ENCODE measurements at places on chromosomes 2 and 18.

DNA sequence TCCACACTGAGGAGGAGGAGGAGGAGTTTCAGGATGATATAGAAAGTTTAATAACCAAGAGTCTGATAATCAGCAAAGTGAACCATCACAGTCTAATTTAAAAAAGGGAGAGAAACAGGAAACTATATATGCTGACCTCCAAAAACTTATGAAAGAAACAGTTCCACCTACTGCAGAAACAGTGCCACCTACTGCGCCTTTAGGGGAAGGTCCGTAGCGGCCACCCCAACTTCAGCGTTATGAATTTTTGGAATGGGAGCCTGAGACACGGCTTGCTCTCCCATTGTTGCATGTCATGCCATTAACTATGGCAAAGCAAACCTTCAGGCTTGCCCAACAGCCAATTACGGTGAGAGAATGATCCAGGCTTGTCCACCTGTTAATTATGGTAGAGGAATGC, 1719.2 kb upstream of the LRRTM1 start:
- no peak overlapping the region for H3K27ac ChIP-seq
- H3K27me3 ChIP-seq, result no peaks in the 10 kb centered on the region
- no peak for DNase-seq
- H3K4me3 ChIP-seq, result no peak overlapping the region
- H3K4me1 ChIP-seq, result no peaks in the 10 kb centered on the region
- H3K36me3 ChIP-seq, result no peaks in the 10 kb centered on the region

DNA sequence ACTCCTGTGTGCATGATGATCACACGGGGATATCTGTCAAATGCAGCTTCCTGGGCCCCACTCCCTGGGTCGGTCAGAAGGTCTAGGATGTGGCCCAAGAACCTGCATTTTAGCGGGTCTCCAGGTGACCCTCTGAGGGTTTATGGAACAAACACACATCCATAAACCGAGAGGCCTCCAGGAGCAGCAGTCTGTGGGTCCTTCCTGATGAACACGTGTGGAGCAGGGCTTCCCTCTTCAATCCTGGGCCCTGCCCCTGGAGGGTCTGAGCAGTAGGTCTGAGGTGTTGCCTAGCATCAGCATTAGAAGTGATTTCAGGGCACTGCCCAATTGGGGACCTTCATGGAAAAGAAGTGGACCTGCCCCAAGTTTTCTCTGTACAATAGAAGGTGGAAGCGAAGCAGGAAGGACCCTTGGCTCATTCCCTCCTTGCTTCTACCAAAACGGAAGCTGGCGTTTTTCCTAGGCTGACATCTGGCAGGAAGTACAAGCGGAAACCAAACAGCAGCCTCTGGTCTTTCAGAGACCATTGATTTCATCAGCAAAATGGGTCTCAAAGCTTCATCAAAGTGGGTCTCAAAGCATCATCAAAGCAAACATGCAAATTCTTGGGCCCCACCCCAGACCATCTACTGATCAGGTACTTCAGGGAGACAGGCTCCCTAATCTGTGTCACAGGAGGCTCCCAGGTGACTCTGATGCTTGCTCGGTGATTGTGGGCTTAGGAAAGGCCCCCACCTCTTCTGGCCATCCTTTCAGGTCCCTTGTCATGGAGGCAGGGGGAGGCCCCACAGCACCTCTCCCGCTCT, 30.7 kb downstream of the INO80C start:
- H3K27me3 ChIP-seq, result no peaks in the 10 kb centered on the region
- no peak overlapping the region for H3K27ac ChIP-seq

DNA sequence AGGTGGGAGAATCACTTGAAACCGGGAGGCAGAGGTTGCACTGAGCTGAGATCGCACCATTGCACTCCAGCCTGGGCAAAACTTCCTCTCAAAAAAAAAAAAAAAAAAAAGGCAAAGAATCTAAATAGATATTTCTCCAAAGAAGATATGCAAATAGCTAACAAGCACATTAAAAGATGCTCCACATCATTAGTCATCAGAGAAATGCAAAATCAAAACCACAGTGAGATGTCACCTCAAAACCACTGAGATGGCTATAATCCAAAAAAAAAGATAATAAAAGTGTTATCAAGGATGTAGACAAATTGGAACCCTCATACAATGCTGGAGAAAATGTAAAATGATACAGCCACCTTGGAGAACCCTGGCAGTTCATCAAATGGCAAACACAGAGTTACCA, 8.4 kb downstream of the ST8SIA5 start:
- H3K27me3 ChIP-seq, result peaks cover 46% of the 10 kb centered on the region
- no peaks in the 10 kb centered on the region for H3K4me1 ChIP-seq
- no peak for DNase-seq
- H3K4me3 ChIP-seq, result no peak overlapping the region
- no peaks in the 10 kb centered on the region for H3K36me3 ChIP-seq

DNA sequence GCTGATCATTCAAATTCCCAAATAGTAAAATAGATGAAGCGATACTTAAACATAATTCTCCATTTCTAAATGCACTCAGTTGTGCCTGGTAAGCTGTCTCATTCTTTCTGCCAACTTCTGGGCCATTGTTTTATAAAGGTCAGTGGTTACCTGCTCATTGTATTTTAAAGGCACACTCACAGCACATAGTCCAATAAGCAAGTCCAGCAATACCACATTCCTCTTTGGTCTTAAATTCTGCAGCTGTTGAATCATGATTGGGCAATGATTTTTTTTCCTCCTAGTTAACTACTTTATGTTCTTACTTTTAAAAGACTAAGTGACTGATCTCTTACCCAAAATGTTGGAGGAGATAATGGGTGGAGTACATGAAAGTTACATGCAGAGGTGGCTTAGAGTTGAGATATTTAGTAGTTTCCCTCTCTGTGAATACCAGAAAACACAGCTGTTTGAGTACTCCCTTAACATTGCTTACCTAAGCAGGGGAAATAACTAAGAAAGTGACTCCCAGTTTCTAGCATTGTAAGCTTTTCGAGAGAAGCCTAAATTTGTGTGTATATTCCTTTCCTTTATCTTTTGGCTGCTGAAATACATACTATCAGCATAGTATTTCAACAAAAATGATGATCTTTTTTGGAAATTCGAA, 220.7 kb downstream of the CAMKMT start:
- no peaks in the 10 kb centered on the region for H3K27me3 ChIP-seq
- no peak overlapping the region for H3K27ac ChIP-seq
- H3K4me1 ChIP-seq, result peaks cover 63% of the 10 kb centered on the region

- H3K4me1 ChIP-seq, result no peaks in the 10 kb centered on the region
- H3K36me3 ChIP-seq, result no peaks in the 10 kb centered on the region
- peaks cover 6% of the 10 kb centered on the region for H3K27me3 ChIP-seq
- no peak overlapping the region for H3K4me3 ChIP-seq
- no peak for DNase-seq
- no peak overlapping the region for H3K27ac ChIP-seq
Measured at GRCh38 chr2:47193607-47194006, 38.5 kb upstream of the STPG4 start.

All from activated naive CD8-positive, alpha-beta T cell treated with anti-CD3 and anti-CD28 coated beads, Interleukin-2, amount 50 U/mL, for 24 hours (primary cell).